Mucosa of gallbladder (tissue), 1 donor: ENCODE measurements at places on chromosomes 7 and 10. TPM values are rescaled to one million over a fixed set of nuclear protein-coding genes. Genes with fewer than 3 reads are reported as not detected.

NEURL1 gene
- total RNA-seq = 4.9 TPM

IFIT3 gene
- 11.1 TPM for total RNA-seq

GPR22 gene
- not detected for total RNA-seq

DNA sequence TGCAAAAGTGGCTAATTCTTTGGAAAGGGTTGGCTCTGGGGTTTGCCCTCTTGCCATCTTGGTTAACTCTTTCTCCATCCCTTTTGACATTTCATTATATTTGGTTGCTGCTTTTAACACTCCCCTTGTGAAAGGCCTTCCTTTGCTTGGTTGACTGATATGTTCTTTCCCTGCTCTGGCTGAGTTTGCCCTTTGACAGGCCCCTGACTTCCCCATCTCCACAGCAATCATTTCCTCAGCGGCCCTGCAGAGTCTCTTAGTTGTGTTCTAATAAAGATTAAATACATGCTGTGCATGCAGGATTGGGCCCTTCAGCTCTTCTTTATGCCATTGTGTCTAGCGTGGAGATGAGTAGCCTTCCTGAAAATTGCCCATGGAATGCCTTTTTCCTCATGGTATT is 84.5 kb upstream of the CSTF2T start:
- DNase-seq = no peak

GRCh38 chr7:34227525-34227924 is 322.2 kb downstream of the BMPER start:
- no peak for DNase-seq

PAPOLB gene
- total RNA-seq = 0.14 TPM

DNA sequence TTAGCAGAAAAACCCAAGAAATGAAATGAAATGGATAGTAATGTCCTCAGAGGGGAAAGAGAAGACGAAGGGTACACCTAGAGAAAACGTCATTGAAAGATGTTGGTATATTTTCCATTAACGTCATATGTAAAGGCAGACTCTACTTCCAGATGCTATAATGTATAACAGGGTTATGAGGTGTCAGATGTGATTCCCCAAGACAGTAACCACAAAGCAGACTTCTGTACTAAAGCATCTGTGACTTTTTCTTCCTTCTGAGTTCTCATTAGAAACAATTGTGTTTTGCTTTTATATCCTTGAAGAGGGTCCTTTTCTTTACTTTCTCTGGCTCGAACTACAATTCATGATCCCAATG is 37.4 kb downstream of the LRRC72 start:
- DNase-seq = no peak

DNA sequence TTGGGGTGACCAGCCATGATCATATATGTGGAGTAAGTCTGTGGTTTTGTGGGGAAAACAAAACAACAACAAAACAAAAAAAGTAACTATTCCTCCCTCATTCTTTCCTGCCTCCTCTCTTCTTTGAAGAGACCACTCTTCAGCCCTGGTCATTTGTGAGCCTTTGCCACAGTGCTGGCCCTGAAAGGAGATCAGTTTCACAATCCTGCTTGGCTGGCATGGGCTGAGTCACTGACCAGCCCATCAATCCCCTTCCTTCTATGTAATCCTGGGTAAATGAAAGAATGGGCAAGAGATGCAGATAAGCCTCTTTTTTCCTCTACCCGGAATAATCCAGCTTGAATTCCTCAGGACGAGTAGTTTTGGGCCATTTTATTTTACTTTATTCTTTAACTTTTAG is 13.6 kb downstream of the CSTF2T start:
- no peak for DNase-seq

DNA sequence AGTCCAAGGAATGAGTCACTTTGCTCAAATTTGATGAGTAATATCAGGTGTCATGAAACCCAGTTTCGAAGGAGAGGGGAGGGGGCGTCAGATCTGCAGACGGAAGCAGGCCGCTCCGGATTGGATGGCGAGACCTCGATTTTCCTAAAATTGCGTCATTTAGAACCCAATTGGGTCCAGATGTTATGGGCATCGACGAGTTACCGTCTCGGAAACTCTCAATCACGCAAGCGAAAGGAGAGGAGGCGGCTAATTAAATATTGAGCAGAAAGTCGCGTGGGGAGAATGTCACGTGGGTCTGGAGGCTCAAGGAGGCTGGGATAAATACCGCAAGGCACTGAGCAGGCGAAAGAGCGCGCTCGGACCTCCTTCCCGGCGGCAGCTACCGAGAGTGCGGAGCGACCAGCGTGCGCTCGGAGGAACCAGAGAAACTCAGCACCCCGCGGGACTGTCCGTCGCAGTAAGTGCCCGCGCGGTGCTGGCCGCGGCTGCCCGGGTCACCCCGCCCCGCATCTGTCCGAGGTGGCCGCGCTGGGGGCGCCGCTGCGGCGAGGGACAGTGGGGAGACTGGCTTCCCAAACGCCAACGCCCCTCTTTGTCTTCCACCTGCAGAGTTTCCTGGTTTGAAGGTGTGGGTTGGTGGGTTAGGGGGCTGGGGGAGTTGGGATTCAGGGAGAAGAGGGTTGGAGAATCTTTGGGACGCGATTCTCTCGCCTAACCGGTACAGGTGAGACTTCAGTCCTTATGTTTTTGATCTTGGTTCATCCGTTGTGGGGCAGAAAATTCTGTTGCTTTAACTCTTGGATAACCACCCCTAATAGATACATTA is at the start of gene TAC1:
Gene TAC1, plus strand, starts transcription at position 351 of the 829 bp plus-strand sequence. CDS start 527 bp downstream, outside the sequence.
- DNase-seq = peak; percentile 13

- no peak for DNase-seq
Observed at GRCh38 chr7:132394283-132395198, 181.7 kb downstream of the PLXNA4 start.

- no peak for DNase-seq
Observed at GRCh38 chr10:110207805-110208613, 604 bp downstream of the MXI1 start.

DNA sequence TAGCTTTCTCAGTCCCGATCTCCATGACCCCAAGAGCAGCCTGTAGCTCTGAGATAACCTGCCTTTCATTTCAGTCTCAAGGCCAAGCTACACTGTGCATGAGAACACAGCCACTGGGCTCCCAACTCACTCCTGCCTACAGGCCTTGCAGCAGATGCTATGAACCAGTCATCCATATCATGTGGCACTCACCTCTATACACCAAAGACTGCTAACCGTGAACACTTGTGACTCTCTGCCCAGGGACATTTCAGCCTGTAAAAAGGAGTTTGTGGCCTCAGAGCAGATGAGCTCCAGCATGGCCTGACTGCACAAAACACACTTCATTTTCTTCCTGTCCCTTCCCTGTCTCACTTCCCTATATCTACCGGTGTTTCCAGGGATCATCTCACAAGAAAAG is 56.9 kb upstream of the NPY start:
- no peak for DNase-seq

PTPRE gene
- total RNA-seq = 25.1 TPM

- no peak for DNase-seq
Observed at GRCh38 chr10:852386-852785, 79.1 kb downstream of the LARP4B start.

GRCh38 chr10:86655596-86655995 is 1.2 kb downstream of the OPN4 start:
- no peak for DNase-seq

- DNase-seq = no peak
Observed at GRCh38 chr10:132375116-132375794, 21.7 kb upstream of the PWWP2B start.

GRCh38 chr10:111087331-111087756 is 10.5 kb downstream of the ADRA2A start:
- peak; percentile 72 for DNase-seq

- DNase-seq = no peak
Observed at GRCh38 chr10:17808971-17809841, at the start of gene MRC1. TSS of gene MRC1 (plus strand) at chr10:17809348. CDS start at chr10:17809466, 118 bp downstream.

FAM25G gene
- not detected for total RNA-seq

GDI2 gene
- 205 TPM for total RNA-seq

DNA sequence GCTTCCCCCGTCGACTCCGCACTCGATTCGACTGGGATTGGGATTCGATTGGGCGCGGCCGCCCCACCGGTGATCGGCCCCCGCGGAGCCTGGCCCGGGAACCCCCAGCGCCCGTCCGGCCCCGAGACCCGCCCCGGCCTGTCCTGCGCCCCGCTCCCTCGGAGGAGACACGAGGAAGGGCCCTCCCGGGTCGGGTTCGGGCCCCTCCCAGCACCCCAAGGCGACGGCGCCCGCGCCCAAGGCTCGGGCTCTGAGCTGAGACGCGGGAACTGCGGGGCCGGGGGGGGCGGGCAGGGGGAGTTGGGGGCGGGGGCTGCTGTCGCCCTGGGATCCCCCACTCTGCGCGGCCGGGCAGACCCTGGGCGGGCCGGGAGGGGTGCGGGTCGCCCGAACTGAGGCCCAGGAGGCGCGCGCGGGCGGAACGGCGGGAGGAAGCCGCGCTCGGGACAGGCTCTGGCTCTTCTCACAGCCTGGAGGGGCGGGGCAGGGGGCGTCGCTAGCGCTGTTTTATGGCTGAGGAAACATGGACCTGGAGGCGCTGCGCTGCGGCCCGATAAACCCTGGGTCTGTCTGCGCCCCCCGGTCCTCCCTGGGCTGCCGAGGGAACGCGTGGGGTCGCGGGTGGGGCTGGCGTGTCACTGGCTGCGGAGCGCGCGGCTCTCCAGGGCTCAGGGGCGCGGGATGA is 1.7 kb upstream of the NKX6-2 start:
- no peak for DNase-seq

GRCh38 chr10:12897278-12897677 is 104.2 kb downstream of the CCDC3 start:
- no peak for DNase-seq

- DNase-seq = no peak
Observed at GRCh38 chr10:22319980-22320558, 830 bp upstream of the BMI1 start.

HOXA13 gene
- total RNA-seq = 0.06 TPM

DNA sequence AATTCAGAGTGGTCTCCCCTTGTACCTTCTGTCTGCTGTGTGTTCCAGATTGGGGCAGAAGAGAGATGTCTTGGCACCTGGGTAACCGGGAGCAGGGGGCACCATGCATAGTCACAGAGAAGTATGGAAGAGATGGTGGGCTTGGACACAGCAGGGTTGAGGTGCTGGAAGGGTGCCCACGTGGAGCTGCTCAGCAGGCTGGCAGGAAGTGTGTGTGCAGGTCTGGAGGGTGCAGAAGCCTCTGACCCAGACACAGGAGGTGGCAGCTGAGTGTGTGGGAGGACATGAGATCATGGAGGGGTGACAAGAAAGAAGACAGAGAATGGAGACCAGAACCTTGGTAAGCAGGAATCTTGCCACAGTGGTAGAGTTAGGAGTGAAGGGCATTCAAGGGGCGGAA is 42.3 kb upstream of the DUSP5 start:
- DNase-seq = no peak

DNA sequence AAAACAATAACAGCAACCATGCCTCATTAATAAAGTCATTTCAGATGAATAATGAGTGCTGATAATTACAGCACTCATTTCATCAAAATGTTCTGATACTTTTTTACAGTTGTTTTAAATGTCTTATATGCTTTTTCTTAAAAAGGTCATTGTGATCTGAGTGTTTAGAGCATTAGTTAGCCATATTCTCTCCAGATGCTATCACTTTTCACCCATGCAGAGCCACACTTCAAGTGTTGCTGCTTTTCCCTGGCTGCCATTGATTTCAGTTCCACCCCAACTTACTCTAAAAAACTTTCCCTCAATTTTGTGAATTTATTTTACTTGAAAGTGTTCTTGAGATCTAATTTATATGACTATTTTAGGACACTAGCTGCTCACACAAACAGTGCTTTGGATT is 41.8 kb downstream of the NUP205 start:
- no peak for DNase-seq

DNA sequence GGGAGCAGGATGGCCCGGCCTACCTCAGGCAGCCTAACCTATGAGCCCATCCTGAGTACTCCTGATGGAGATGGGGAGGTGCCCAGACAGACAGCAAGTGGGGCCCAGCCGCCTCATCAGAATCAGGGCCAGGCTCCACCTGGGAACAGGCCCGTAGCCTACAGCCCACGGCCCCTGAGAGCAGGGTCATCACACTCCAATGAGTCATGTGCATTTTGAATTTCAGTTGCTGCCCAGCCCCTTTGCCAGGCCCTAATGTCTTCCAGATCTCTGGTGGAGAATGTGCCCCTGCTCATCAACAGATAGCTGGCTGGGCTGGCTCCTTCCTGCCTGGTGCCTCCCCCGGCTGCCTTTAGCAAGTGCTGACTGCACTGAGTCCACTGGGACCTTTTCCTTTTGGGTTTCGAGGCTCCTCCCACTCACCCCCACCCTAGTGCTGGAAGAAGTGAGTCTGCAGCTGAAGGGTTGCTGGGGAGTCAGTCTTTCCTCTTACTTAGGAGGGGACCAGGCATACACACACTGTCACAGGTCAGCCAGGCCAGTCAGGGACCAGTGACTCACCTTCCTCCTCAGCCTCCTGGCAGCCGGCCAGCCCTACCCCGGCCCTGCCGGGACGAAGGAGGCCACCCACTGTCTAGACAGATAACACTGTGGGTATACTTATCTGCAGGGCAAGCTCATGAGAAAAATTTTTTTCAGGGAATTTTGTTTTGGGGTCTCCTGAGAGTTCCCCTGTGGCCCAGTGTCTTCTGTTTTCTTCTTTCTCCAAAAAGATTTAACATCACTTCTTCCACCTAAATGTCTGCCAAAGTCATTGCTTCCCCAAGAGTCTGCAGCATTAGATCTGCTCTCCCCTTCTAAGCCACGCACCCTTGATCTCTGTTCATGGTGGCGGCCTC is 9.1 kb upstream of the ASIC3 start:
- peak; percentile 73 for DNase-seq

GRCh38 chr10:15336211-15336610 is 34.9 kb downstream of the FAM171A1 start:
- DNase-seq = no peak

DNA sequence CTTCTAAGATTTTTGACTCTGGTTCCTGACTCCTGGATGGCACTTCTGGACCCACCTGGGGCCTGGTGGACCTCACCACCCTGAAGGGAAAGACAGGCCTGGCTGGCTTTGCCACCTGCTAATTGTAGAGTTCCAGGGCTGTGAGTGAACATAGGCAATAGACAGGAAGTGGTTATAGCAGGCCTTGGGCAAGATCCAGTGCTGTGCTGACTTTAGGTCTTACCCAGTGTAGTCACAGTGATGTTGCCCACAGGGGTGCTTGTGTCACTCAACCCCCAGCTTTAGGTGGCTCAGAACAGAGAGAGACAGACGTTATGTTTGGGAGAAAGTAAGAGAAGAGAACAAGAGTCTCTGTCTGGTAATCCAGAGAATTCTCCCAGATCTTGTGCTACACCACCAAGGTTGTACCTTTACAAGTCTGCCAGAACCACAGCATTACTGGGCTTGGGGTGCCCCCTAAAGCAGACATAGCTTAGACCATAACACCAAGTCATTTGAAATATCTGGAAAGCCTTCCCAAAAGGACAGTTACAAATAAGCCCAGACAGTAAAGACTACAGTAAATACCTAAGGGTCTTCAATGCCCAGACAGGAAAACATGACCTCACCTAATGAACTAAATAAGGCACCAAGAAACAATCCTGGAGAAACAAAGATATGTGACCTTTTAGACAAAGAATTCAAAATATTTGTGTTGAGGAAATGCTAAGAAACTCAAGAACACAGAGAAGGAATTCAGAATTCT is 303.4 kb downstream of the PCLO start:
- DNase-seq = no peak

GRCh38 chr10:85995791-85996190 is 370.8 kb downstream of the GRID1 start:
- no peak for DNase-seq

PPP3CB gene
- 46.4 TPM for total RNA-seq

GRCh38 chr7:157719705-157720655 is 383.2 kb downstream of the DNAJB6 start:
- no peak for DNase-seq

- no peak for DNase-seq
Observed at GRCh38 chr10:61749291-61749690, 86.6 kb downstream of the CABCOCO1 start.

FAM25A gene
- total RNA-seq = not detected

GRCh38 chr10:1651270-1651966 is 85.9 kb downstream of the ADARB2 start:
- no peak for DNase-seq

SPDYE16 gene
- total RNA-seq = not detected
